Cardiac muscle cell (in vitro differentiated cells and primary cell): ENCODE measurements at places on chromosomes 2 and 18.

DNA sequence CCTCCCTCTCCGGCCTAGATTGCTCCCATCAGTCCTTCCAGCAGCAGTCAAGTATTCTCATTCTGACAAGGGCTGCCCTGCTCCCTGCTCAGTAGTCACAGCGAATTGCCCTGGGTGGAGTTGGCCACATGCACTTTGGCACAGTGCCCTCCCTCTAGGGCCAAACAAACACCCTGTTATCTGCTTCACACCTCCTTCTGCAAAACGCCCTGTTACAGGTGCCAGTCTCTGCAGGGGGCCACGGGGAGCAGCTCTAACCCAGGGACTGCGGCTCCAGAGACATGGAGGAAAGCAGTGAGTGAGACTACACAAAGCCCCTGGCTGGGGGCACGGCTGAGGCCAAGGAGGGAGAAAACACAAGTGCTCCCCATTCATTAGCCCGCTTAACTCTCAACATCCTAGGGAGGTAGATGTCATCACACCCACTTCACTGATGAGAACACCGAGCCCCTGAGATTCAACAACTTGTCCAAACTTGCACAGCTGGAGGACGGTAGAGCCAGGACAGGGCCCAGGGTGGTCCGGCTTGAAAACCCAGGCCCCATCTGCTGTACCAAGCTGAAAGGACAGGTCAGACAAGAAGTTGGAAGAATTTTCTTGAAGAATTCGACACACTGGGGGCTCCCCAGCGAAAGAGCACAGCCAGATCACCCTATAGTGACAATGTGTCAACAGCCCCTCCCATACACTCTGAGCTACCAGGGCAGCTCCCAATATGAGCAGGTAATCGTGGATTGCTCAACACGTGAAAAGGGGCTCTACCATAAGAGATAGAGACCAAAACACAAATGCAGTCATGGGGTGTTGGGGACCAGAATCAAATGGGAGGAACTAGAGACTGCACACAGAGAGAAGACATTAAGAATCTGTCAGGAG, 8.7 kb upstream of the TFCP2L1 start:
- no peak for DNase-seq

DNA sequence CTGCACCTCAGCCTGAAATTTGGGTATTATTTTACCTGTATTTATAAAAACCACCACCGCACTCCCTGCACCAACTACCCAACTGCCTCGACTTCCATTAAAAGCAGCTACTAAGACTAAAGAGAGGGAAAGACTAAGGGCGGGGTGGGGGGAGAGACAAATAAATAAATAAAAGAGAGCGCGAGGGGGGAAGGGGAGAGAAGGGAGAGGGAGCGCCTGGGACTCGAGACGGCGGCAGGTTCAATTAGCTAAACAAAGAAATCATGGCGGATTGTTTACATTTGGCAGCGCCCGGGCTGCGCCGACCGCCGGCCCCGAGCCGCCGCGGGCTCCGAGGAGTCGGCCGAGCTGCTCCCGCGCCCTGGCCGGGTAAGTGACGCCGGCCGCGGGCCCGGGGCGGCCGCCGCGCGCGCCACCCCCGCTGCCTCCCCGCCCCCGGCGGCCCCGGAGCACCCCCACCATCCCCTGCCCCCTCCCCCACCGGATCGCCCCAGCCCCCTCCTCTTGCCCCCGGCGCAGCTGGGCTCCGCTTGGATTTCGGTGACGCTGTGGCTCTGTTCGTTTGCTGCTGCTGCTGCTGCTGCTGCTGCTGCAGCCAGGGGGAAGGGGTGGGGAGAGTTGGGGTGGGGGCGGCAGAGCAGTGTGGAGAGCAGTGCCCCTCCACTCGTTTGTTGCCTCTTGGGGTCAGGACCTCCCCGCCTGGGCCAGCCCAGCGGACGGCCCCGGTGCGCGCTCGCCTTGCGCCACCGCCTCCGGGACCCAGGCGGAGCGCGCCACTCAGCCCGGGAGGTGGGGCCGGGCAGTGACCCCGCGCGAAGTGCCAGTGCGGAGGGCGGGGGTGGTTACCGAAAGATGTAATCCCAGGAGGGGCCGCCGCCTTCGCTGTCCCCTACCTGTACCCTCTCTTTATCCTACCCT, 187.2 kb upstream of the FANCL start:
- DNase-seq, result peak; percentile 25

DNA sequence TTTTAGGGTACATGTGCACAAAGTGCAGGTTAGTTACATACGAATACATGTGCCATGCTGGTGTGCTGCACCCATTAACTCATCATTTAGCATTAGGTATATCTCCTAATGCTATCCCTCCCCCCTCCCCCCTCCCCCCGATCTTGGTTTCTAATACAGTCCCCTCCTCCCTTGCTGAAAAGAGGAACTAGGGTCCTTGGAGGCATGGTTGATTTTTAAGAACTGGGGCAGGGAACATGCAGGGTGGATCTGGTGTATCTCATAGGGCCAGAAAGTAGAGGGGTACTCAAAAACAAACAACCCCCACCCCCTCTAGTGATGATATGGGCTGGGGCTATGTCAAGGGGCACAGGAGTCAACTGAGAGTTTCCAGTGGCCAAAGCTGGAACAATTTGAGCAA, 153.4 kb downstream of the UBR3 start:
- no peak for DNase-seq

DNA sequence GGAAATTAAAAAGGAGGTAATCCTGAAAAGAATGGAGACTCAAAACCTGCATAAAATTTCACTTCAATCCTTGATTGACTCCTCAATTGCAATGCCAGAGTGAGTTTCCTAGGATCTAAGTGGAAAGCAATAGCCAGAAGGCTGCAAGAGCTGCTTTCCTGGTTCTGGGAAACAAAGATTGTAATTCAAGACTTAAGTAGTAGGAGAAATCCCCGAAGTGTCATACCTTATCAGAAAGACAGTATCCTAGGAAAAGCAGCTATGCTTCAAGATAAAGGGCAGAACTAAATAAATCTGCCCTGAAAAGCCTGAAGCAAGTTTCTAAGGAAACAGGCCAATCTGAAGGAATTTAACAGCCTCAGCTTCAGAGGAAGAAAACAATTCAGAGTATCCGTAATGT, 390.2 kb downstream of the DSC3 start:
- peak; percentile 10 for DNase-seq

GRCh38 chr2:236799391-236800026, 229.9 kb downstream of the ACKR3 start:
- DNase-seq, result no peak

- no peak for DNase-seq
Measured at GRCh38 chr2:37619959-37620300, 51.5 kb downstream of the CDC42EP3 start.

DNA sequence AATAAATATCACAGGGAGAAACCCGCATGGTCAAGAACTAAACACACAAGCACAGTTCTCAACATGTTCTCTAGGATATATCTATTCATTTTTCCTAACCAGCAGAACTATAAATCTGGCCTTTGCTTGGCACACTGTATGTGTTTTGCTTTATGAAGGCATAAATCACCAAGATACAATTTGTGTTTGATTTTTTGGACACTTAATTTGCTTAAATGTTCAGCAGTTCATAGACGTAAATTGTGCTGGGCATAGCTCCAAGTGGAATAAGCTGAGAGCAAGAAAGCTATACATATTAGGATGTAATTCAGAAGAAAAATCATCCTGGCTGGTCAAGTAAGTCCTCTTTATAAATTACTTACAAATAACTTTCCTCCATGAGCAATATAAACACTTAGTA, 341.5 kb upstream of the ATP5MC3 start:
- no peak for DNase-seq

- no peak for DNase-seq
Measured at GRCh38 chr18:24369426-24369825, 28.2 kb downstream of the OSBPL1A start.
